ENCODE measurements at places on chromosomes 6 and 20. TPM values are rescaled to one million over a fixed set of nuclear protein-coding genes. Genes with fewer than 3 reads are reported as not detected.

DNA sequence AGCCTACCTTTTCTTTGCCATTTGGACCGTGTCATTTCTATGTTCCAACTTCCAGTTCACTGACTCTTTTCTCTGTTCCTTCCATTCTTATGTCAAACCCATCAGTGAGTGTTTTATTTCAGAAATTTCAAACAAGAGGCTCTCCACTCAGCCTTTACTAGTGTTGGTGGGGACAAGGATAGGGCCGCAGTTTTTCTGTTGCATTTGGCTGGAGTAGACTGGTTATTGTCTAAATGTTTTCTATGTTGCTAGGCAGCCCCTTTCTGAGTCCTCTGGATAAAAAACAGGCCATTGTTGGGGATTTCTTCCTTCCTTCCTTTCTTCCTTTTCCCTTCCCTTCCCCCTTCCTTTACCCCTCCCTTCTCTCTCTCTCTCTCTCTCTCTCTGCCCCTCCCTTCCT is 288.6 kb downstream of the PRKN start:
- no peak for DNase-seq

DNA sequence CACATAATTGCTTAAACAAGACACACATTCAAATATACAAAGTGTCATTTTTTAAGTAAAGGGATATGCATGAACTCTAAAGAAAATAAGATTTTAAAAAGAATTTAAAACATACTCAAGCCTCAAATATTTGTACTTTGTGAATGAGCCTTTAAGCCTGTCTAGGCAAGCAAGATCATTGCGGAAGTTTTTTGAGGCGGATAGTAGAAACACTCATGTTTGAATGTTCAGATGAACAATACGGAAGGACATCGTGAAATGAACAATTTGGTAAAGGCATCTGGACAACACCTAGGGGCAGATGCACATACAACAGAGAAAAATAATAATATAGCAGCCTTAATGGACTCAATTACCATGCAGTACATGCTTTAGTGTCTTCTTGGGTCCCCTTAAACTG is 928.9 kb downstream of the TFAP2A start:
- no peak for DNase-seq

DNA sequence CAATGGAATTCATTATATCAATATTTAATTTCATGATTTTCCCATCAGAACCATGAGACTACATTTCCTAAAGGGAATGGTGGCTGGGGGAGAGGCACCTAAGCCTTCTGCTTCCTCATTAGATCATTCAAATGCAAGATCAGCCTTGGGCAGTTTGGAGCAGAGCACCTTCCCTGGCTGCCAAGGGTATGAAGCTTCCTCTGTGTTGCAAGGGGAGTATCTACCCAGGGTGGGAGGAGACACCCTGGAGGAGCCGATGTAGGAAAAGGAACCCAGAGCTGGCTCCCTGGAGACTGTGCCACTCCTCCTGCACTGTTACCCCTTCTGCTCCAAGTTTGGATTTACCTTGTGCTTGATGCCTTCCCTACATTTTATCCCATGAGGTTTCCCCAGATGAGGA is 299.7 kb upstream of the PRDM1 start:
- no peak for DNase-seq

DNA sequence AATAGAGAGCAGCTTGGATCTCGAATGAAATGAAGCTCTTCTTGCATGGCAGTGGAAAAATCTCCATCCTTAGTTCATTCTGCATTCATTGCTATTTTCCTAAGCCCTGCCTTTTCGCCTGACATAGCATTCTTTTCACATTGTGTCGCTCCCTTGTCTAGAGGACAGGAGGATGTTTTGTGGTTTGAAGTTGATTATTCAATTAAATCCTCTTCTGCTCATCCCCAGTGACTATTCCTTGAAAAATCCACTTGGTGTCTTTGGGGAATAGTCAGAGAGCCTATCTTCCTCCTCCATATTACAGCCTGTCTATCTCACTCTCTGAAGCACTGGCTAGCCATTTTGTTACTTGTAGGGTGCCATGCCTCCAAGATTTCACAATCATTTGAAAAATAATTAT is 161.2 kb downstream of the KLHL32 start:
- DNase-seq, result no peak

- DNase-seq, result no peak
Measured at GRCh38 chr20:61810738-61811135, 254.9 kb downstream of the TAF4 start.

DNA sequence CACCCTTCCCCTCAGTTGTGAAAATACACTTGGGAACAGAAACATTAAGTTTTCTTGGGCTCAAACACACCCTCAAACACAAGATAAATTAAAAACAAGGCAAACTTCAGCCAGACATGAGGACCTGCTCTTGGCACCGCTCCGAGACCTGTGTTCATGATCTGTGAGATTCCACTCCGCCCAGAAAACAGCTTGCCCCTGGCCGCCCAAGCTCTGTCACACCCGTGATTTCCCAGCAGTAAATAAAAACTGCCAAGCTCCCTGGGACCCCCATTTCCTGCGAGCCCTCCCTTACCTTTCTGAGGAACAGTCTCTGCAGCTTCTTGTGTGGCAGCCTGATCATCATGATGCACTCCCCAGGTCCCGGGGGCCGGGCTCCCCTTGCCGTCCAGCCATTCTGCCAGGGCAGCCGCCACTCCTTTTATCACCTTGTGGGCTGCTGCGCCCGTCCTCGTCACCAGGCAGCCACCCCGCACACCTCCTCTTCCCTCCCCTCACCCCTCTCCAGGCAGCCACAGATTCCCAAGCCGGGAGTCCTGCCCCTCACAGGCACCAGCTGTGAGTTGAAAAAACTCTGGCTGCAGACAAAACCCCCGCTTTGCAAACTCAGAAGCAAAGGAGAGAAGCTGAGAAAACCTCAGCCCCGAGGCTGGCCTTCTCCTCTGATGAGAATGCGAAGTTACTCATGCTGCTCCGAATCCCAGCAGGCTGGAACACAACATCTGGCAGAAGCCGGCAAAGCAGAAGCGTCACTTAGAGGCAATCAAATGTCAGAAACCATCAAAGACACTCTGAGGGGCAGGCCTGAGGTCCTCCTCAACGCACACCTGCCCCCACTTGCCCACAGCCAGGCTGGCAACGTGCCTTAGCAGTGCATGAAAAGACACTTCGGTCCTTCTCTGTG is 130.4 kb upstream of the RPS6KA2 start:
- DNase-seq, result no peak

- no peak for DNase-seq
Measured at GRCh38 chr20:24522452-24523330, 53.3 kb downstream of the SYNDIG1 start.

ATAT1 gene
- 1.8 TPM for total RNA-seq

CD109 gene
- 55.9 TPM for total RNA-seq

SLC17A1 gene
- not detected for total RNA-seq
